Stimulated activated CD8-positive, alpha-beta memory T cell treated with anti-CD3 and anti-CD28 coated beads, Interleukin-4, amount 100 ng/mL, for 4 hours (primary cell): ENCODE measurements at places on chromosomes 2 and 18.

- DNase-seq: no peak
Observed at GRCh38 chr18:65017372-65017760, 733.4 kb upstream of the CDH7 start.

GRCh38 chr2:38765149-38765548 lies 12.9 kb upstream of the GEMIN6 start:
- no peak for DNase-seq

GRCh38 chr2:120606931-120607330 lies 128.7 kb upstream of the GLI2 start:
- DNase-seq: no peak

DNA sequence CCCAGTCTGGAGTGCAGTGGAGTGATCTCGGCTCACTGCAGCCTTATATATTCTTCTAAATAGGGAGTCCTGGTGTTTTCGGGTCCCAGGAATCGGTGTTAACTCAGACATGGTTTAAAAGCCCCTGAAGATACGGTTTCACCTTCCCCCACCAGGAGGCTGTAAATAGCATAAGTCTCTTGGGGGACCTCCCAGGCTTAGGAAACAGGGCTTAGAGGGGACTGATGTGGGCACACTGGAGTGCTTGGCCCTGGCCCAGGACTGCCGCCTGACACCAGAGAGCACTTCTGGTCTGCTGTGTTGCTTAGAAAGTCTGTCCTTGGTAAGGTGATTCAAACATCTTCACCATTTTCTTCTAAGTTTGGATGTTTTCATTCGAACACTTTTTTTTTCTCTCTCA lies 39.7 kb upstream of the MAP4K4 start:
- no peak for DNase-seq

GRCh38 chr2:171553858-171554257 lies 31.6 kb downstream of the CYBRD1 start:
- DNase-seq: no peak

- DNase-seq: no peak
Observed at GRCh38 chr2:180258041-180258537, 251.0 kb upstream of the CWC22 start.

DNA sequence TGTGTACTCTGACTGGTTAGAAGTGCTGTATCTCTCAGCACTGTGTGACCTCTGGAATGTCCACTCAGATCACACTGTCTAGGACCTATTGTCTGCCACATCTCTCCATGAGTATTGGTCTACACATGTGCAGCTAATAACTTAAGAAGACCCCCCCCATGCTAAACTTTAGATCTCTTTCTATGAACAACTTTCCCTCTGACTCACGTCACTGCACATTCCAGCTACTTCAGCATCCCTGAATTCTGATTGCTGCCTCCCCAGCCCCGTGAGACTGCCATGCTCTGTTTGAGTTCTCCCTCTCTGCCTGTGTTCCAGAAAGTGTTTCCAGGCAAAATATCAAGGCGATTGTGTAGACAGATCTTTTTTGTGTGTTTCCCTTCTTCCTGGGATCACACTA lies 41.8 kb downstream of the RAPGEF4 start:
- DNase-seq: no peak

DNA sequence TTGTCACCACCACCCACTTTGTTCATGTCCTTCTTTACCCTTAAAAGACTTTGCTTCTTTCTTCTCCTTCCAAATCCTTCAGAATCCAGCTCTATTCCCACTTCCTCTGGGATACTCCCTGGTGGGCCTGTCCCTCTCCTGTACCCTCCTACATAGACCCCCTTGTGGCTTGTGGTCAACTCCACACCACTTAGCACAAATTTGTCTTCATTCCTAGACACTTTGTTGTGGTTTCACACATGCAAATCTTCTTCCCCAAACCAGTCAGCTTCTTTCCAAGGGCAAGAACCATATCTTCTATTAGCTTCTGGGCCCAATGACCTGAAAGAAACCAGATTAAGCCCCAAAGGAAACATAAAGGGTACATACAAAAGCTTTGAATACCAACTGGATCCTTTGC lies 342.4 kb downstream of the TNS1 start:
- no peak for DNase-seq

DNA sequence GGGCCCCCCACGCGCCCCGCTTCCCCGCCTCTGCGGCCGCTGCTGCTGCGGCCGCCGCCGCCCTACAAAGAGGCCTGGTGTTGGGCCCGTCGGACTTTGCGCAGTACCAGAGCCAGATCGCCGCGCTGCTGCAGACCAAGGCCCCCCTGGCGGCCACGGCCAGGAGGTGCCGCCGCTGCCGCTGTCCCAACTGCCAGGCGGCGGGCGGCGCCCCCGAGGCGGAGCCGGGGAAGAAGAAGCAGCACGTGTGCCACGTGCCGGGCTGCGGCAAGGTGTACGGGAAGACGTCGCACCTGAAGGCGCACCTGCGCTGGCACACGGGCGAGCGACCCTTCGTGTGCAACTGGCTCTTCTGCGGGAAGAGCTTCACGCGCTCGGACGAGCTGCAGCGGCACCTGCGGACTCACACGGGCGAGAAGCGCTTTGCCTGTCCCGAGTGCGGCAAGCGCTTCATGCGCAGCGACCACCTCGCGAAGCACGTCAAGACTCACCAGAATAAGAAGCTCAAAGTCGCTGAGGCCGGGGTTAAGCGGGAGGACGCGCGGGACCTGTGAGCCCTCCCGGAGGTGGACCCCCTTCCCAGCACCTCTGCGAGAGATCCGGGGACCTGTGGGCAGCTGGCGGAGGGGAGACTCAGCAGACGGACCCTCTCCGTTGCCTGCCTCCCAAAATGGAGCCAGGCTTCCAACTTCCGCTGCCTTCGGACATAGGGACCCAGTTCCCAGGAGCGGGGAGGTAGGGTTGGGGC lies 1.9 kb downstream of the SP5 start:
- DNase-seq: no peak

DNA sequence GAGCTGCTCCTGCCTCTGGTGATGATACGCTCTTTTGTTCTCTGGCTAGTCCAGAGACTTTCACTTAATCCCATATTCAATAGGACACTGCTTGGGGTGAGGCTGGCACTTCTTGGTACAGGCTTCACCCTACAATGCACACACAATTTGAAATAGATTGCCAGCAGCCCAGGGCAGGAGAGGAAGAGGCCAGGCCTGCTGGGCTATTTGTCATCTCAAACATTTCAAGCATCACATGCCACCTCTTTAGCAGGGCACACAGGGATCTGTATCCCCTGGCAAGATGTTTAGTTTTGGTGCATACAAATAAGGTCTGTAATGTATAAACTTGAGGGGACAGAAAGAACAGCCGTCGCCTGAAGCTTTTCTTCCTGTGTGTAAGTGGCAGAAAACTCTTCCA lies 120.4 kb downstream of the CHST9 start:
- DNase-seq: no peak

GRCh38 chr2:160499865-160500264 lies 6.3 kb upstream of the RBMS1 start:
- no peak for DNase-seq

- no peak for DNase-seq
Observed at GRCh38 chr2:167784084-167784425, 463.3 kb downstream of the STK39 start.

GRCh38 chr2:25000503-25001324 lies 29.0 kb upstream of the DNAJC27 start:
- no peak for DNase-seq

GRCh38 chr2:97695744-97696143 lies 17.6 kb upstream of the ZAP70 start:
- DNase-seq: no peak

DNA sequence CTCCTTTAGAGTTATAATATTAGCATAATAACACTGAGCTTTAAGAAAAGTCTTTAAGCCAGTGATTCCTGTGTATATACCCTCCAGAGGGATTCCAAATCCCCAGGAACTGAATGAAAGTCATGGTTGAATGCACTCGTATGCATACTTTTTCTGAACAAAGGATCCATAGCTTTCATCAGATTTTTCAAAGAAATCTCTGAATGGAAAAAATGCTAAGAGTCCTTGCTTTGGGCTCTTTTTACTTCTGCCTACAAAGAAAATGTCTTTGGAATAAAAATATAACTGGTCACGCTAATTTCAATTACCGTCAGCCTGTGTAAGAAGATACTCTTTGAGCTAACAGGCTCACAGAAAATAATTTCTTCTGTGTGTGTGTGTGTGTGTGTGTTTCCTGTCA lies 939.5 kb downstream of the ERBB4 start:
- DNase-seq: no peak

DNA sequence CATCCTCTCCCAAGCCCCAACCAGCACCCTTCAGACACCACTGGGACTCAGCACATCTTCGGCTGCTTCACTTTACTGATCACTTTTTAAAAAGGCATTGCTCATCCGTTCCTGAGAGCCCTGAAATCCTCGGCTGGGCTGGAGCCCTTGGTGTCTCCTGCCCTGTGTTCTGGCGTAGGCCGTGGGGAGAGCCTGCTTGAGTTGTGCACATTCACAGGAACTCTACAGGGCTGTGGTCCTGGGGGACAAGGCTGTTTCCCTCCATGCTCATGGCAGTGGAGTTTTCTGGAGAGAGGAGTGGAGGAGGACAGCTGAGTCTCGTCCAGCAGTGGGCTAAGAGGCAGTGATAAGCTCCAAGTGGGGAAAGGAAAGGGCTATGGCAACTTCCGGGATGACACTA lies 15.9 kb downstream of the CENPA start:
- DNase-seq: no peak

- DNase-seq: no peak
Observed at GRCh38 chr2:237227592-237228280, 142.0 kb downstream of the COPS8 start.

DNA sequence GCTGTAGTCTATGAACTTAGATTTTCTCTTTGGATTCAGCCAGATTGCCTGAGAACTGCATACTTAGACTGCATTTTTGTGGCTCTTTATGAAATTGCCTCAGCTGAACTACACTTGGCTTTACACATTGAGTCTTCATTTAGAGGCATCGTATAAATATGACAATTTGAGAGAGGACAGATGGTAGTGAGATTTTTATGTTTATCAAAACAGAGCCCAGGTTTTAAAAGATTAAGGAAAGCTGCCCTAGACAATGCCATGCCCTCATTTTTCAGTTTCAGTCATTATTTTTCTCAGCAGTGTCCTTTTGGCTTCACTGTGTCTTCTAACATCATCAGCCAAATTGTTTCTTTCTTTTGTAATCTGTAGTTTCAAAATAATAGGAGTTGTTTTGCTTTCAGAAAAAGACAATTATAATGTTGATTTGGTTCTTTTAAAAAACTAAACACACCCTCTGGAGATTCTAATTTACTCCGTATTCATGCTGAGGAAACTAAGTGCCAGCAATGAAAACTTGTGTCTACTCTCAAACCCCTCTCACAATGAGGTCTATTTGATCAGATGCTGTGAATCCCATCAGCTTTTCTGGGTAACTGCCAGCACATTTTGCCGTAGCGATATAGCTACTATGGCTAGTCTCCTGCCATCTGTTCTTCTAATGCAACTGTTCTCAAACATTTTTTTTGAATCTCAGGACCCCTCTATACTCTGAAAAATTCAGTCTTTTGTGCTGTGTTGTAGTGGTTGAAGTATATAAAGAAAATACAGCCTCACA lies 46.2 kb downstream of the TWSG1 start:
- DNase-seq: no peak

DNA sequence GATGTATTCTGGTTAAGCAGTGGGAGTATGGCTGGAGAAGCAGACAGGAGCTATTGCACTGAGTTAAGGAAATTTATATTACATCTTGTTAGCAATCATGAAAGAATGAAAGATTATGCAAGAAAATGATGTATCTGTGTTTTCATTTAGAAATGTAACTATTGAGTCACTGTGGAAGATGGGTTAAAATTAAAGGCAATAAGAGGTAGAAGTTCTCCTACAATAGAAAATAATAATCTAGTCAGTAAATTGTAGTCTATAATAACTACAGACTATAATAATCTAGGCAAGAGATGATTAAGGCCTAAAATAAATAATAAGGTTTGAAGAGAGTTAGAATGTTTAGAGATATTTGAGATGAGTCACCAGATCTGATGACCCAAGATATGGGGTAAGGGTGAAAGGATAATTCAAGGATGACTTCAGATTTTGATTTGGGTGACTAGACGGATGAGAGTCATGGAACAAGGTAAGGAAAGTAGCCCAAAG lies 371.9 kb upstream of the KCNH7 start:
- DNase-seq: no peak

DNA sequence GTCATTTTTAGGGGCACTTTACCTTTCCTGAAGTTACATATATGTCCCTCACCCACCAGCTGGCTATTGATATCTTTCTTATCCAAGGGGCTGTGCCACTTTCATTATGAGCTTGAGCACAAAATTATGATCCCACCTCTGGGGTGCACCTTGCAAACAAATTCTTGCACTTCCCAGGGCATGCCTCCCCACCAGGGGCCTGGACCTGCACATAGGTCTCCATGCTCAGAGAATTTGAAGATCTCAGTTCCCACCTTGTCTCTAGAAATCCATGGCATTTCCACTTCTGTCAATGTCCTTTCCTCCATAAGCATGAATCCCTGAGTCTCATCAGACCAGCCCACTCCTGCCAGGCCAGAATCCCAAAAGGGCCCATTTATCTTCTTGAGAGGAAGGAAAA lies 449.1 kb upstream of the REG3G start:
- DNase-seq: no peak
